BE2C (cell line): ENCODE measurements at places on chromosomes 6 and 20.

DNA sequence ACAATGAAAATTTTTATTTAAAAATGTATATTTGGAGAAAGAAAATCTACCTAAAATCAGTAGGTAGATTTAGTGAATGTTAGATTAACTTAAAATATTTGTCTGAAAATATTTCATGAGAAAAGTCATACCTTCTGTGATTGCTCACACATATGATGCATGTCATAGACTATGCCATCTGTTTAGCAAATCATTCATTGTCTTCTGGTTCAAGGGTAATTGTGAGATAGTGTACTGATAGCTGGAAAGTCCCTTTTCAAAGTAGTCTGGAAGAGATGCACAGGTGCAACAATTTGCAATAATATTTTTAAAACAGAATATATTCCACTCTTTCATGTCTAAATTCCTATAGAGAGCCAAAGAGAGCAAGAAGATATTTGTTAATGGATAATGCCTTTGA is 21.0 kb upstream of the RNF217 start:
- DNase-seq, result no peak

DNA sequence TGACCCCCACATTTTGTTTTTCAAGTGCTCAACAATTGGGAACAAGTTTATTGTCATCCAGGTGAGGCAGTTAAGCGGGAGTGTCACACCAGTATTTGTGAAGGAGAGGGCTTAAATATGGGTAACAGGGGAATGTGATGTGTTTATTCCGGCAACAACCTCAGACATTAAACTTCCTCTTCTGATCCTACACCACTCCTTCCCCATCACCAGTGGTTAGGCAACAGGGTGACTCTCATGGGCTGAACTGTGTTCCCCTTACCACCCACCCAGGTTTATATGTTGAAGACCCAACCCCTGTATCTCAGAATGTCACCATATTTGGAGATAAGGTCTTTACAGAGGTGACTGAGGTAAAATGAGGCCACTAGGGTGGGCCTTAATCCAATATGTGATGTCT is 52.1 kb upstream of the RNF182 start:
- DNase-seq, result no peak

DNA sequence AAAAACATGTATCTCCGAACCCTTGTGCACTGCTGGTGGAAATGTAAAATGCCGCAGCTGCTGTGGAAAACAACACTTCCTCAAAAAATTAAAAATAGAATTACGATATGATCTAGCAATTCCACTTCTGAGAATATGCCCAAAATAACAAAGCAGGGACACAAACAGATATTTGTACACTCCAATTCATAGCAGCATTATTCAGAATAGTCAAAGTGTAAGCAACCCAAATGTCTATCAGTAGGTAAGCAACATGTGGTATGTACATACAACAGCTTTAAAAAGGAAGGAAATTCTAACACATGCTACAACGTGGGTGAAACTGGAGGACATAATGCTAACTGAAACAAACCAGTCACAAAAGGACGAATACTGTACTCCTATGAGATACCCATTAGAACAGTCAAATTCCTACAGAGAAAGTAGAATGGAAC is 5.7 kb upstream of the RAB5IF start:
- no peak for DNase-seq

GRCh38 chr20:48556956-48557355 is 270.8 kb downstream of the PREX1 start:
- peak; percentile 33 for DNase-seq

- DNase-seq, result no peak
These were observed 28.9 kb upstream of the SCGN start for GRCh38 chr6:25623065-25623464.

- DNase-seq, result no peak
These were observed 25.0 kb upstream of the ADTRP start for GRCh38 chr6:11803591-11803971.

- no peak for DNase-seq
These were observed 339.0 kb upstream of the CITED2 start for GRCh38 chr6:139713424-139713823.

GRCh38 chr6:3654898-3655297 is 96.6 kb downstream of the PXDC1 start:
- no peak for DNase-seq

- DNase-seq, result no peak
These were observed 191.6 kb upstream of the THBS2 start for GRCh38 chr6:169445227-169445626.

GRCh38 chr6:95127261-95127660 is 450.1 kb upstream of the MANEA start:
- DNase-seq, result no peak

GRCh38 chr6:101413773-101414172 is 20.3 kb downstream of the GRIK2 start:
- no peak for DNase-seq

DNA sequence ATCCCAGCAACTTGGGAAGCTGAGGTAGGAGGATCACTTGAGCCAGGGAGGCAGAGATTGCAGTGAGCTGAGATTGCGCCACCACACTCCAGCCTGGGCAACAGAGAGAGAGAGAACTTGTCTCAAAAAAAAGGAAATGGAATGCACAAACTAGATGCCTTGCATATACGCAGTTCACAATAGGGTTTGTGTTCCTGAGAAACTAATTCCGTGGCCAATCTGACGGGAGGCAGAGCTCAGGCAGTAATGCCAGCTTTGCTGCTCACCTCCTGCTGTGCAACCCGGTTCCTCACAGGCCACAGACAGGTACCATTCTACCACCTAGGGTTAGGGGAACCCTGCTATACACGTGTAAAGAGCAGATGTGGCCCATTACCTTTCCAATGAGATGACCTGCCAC is 1.4 kb downstream of the CDK5RAP1 start:
- DNase-seq, result no peak

GRCh38 chr20:55291261-55291660 is 714.1 kb downstream of the CBLN4 start:
- no peak for DNase-seq

DNA sequence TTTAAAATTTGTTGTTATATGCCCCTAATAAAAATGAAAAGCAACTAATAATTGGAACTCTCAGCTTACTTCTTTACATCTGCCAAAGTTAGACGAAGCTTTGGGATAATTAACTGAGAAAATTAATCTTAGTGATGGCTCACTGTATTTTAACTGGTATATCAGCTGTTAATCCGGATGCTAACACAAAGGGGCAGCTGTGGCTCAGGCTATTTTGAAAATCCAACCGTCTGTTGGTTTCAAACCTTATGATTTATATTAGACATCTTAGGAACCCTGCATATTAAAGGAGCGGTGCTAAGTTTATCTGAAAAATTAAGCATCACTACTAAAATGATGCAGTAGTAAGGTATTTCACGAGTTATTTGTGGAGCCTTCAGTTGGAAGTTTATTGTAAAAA is 96.6 kb downstream of the AKAP7 start:
- DNase-seq, result no peak

- no peak for DNase-seq
These were observed 291.2 kb upstream of the STXBP5 start for GRCh38 chr6:146912730-146913685.

GRCh38 chr6:90885611-90886056 is 298.8 kb upstream of the MAP3K7 start:
- no peak for DNase-seq

- DNase-seq, result no peak
These were observed 97.9 kb downstream of the ANKRD60 start for GRCh38 chr20:58130581-58130980.

- no peak for DNase-seq
These were observed 223.8 kb upstream of the ECI2 start for GRCh38 chr6:4359108-4359730.

- DNase-seq, result no peak
These were observed 731.9 kb upstream of the FLRT3 start for GRCh38 chr20:15069355-15069754.

GRCh38 chr6:106177786-106178185 is 91.7 kb downstream of the PRDM1 start:
- DNase-seq, result no peak

DNA sequence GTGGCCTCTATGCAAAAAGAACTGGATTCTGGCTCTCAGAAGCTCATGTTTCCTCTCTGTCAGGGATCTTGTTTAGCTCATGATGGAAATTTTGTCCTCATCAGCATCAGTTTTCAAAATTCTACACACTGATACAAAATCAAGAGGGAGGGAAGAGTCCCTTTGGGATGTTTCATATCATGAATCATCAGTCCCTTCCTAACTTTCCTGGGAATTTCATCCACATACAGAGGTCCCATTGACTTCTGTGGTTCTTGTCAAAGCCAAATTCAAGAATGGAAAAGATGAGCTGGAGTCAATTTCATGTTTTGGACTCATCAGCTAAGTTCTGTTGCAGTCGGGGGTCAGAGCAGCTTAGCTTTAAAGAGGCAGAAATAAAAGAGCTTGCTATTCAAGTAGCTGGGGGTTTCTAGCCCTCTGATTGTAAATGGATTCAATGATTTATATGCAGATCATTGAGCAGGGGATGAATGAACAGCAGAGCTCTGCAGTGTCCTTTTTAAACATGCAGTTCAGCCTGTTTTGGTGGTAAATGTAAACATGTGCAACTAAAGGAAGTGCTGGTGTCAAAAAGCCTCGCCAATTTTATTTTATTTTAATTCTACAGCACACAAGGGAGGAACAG is 21.3 kb upstream of the TMEM14A start:
- no peak for DNase-seq

- DNase-seq, result no peak
These were observed 246.2 kb downstream of the HACE1 start for GRCh38 chr6:104613416-104614001.

DNA sequence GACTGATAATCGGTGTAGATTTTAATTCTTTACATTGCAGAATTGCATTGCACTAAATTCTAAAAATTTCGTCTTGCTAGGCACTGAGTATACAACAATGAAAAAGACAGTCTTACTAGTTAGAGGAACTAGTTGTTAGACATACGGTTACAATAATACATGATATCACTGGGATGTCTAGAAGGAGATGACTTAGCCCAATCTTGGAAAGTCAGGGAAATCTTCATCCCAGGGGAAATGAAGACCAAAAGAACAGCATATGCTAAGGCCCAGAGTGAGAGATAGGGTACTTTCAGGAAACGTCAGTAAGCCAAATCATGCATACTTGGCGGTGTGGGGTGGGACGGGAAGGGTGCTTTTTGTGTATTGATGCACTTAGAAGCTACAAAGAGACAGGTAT is 901 bp downstream of the CEP57L1 start:
- no peak for DNase-seq

- DNase-seq, result no peak
These were observed 92.7 kb downstream of the SASH1 start for GRCh38 chr6:148435386-148435785.

DNA sequence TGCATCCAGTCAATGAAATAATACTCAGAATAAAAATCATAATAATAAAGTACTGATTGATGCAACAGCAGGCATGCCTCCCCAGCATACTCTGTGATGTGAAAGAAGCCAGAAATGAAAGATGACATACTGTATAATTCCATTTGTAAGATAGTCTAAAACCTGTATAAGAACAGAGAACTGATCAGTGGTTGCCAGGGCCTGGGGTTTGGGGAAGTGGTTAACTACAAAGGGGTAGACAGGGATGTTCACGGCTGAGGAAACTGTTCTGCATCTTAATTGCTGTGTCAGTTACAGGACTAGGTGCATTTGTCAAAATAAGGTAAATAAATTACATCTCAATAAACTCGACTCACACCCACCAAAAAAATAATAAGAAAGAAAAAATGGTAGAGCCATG is 81.3 kb upstream of the BMP2 start:
- DNase-seq, result no peak

DNA sequence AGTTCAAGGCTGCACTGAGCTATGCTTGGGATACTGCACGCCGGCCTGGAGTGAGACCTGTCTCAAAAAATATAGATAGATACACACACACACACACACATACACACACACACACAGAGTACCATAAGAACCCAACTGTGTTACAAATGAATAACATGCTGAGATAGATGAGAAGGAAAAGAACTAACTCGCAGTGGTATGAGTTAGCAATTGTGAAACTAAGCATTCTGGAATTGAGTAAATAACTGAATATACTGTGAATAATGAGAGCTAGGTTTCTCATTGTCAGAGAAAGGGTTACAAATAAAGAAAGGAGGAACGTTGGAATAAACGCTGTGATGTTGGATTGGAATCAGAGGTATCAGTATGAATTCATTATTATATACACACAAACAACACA is 14.6 kb upstream of the FAXC start:
- DNase-seq, result no peak

GRCh38 chr20:61753987-61754956 is 311.4 kb downstream of the TAF4 start:
- no peak for DNase-seq

DNA sequence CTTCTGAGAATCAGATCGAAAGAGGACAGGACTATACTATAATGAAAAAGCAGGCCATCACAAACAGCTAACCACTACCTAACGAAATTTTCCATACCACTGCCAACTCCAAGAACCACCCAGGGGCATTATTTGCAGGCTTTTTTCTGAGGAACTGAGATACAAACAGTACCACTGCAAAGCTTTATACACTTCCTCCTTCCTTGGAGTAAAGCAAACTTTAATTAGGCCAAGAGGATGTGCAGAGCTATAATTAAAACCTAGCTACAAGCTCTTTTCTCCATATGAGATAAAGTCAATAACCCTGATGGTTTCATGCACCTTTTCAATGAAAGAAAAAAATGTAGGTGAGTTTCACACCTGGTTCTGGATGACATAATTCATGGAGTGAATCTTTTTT is 68.5 kb downstream of the ELOVL5 start:
- no peak for DNase-seq

- DNase-seq, result no peak
These were observed 70.4 kb downstream of the METTL24 start for GRCh38 chr6:110287462-110288341.

GRCh38 chr20:37726321-37726720 is 32.5 kb downstream of the CTNNBL1 start:
- no peak for DNase-seq

- DNase-seq, result no peak
These were observed 2.9 kb downstream of the CCND3 start for GRCh38 chr6:41938590-41939175.

DNA sequence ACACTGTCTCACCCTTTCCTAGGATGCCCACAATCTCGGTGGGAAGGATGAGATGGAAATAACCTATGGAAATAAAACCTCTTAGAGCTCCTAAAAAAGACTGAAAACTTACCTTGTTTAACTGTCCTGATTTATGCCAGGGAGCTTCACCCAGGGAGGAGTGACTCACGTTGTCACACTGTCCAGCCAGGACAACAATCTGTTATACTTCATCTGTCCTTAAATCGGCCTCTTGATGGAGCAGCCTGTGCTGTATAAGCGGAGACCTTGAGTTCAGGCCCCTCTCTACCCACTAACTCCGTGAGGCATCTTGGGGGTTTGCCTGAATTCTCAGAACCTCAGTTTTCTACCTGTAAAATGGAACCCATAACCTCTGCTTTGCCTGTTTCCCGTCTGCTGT is 9.2 kb upstream of the KIAA1755 start:
- no peak for DNase-seq

DNA sequence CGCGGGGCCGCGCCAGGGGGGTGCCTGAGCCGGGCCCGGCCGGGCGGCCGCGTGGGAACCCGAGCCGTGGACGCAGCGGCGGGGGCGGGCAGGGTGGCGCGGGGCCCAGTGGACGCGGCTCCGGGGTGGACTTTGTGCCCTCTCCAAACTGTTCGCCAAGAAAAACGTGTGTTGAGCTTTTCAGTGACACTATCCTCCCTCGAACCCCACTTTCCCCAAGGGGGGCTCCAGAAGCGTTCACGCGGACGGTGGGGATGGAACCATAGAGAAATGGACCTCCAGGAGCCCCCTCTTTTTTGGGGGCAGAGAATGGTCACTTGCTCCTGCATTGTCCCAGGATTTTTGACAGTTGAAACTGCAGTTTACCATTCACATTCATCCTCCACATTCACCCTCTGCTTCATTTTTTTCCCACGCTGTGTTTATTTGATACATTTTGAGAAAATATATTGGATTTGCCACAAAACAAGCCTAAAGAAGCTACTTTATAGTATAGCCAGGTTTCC is 2.9 kb upstream of the HIVEP1 start:
- DNase-seq, result no peak
